ENCODE measurements at places on chromosomes 7 and 10.

DNA sequence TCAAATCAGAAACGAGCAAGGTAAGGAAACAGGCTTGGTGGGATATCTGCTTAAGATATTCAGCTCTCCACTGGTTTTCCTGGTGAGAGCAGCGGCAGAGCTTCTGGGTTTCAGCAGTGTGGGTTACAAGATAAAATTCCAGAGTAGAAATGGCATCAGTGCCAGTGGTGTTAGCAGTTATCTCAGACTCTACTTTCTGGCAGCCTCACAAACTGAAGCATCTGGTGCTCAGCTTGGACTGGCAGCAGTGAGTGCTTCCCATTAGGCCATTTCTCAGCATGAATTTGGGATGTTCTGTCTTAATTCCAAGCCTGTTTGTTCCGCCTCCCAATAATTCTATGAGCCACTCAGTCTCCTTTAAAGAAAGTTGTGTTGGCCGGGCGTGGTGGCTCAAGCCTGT lies 6.9 kb upstream of the GSTO2 start:
- DNase-seq: no peak

DNA sequence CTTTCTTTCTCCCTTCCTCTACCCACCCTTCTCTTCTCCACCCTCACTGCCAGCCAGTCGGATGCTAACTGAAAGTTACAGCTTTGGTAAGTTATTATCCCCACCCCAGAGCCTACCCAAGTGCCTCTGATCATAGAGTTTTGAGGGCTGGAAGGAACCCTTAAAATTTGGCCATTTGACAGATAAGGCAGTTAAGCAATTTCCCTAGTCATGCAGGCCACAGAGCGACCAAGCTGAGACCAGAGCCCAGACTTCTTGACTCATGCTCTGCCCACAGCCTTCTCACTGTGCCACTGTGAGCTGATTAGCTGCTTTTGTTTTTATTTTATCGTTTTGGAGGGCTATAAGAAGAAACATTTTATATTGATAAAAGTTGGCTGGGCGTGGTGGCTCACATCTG lies 17.2 kb downstream of the SAP25 start:
- peak; percentile 82 for DNase-seq

GRCh38 chr10:97542169-97543024 lies 30.2 kb upstream of the ANKRD2 start:
- DNase-seq: peak; percentile 84

DNA sequence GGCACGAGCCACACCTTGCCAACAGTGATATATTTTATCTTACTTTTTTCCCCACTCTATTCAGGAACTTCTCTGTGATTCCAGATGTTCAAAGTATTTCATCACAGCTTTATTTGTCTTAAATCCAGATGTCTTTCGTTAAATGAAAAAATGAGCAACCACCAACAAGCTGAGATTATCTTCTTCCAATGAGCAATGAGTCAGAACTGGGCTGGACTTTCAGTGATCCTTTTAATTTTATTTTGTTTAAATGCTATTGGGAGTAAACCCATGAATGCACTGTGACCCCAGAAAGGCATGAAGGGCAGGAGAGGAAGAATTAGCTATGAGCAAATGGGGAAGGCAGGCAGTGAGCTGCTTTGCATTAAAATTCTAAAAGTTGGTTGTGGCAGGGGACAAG lies 77.6 kb upstream of the IMMP2L start:
- DNase-seq: peak; percentile 32

- DNase-seq: no peak
Observed at GRCh38 chr10:116185199-116185867, 87.7 kb downstream of the GFRA1 start.

DNA sequence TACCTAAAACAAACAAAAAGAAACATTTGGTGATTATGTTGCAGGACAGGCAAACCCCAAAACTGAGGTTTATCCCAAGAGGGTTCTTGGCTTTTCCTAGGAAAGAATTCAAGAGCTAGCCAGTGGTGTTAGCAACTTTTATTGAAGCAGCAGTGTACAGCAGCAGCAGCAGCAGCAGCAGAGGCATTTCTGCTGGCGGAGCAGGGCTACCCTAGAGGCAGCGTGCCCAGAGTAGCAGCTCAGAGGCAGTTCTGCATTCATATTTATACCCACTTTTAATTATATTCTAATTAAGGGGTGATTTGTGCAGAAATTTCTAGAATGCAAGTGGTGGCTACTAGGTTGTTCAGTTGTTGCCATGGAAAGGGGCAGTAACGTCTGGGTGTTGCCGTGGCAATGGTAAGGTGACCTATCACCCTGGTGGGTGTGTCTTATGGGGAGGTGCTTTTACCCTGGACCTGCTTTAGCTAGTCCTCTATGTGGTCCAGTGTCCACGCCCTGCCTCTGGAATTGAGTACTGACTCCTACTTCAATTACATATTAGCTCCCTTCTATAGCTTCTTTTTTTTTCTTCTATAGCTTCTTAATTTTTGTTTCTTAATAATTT lies 53.9 kb downstream of the VCL start:
- no peak for DNase-seq

DNA sequence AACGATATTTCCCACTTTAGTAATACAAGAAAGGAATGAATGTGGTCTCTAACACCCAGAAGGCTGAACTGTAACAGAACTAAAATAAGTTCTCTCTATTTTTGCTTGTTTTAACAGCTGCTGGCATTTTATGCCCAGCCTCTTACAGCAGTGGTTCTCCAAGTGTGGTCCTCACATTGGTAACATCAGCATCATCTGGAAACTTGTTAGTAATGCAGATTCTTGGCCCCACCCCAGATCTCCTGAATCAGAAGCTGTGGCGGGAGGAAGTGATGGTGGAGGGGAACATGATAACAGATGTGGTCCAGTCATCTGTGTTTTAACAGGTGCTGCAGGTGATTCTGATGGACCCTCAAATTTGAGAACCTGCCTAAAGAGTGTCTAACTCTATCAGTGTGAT lies 170.1 kb downstream of the TMEM26 start:
- DNase-seq: no peak

GRCh38 chr10:43202224-43202656 lies 64.0 kb downstream of the CSGALNACT2 start:
- DNase-seq: peak; percentile 76

- peak; percentile 83 for DNase-seq
Observed at GRCh38 chr10:113854761-113855588, 514 bp downstream of the NHLRC2 start.

GRCh38 chr10:43267811-43268210 lies 946 bp upstream of the RASGEF1A start:
- no peak for DNase-seq

GRCh38 chr7:149743476-149744255 lies 29.7 kb downstream of the ZNF467 start:
- DNase-seq: no peak

Measured in AG20443 (cell line).